ENCODE measurements at places on chromosomes 7 and 10. TPM values are rescaled to one million over a fixed set of nuclear protein-coding genes. Genes with fewer than 3 reads are reported as not detected.

NEURL1 gene
- total RNA-seq = 2.2 TPM

GLI3 gene
- total RNA-seq = not detected

RAMP3 gene
- 0.14 TPM for total RNA-seq

MSS51 gene
- 2.6 TPM for total RNA-seq

NPC1L1 gene
- not detected for total RNA-seq

PLXDC2 gene
- not detected for total RNA-seq

ABCB1 gene
- total RNA-seq = 1.9 TPM

YAE1 gene
- total RNA-seq = 11.9 TPM

SLC26A3 gene
- not detected for total RNA-seq

GNGT1 gene
- total RNA-seq = not detected

TRIP6 gene
- total RNA-seq = 38.5 TPM

RNF32 gene
- total RNA-seq = 3.4 TPM

RBM20 gene
- not detected for total RNA-seq

CDK14 gene
- total RNA-seq = 2.1 TPM

WDR86 gene
- total RNA-seq = not detected

SEC31B gene
- 57.4 TPM for total RNA-seq

TMEM139 gene
- 1.1 TPM for total RNA-seq

IDI2 gene
- not detected for total RNA-seq

MYH16 gene
- total RNA-seq = not detected

FGL2 gene
- total RNA-seq = 1.1 TPM

NEUROD6 gene
- total RNA-seq = not detected

OPN4 gene
- not detected for total RNA-seq

OR2A12 gene
- total RNA-seq = not detected

NAMPT gene
- total RNA-seq = 379 TPM

RBP4 gene
- not detected for total RNA-seq

PDSS1 gene
- total RNA-seq = 27.9 TPM

VAX1 gene
- total RNA-seq = not detected

ITPRIP gene
- 17.1 TPM for total RNA-seq

GRID2IP gene
- total RNA-seq = 0.18 TPM

VGF gene
- total RNA-seq = 0.41 TPM

AKR1D1 gene
- total RNA-seq = not detected

FAM180A gene
- not detected for total RNA-seq

CCDC172 gene
- total RNA-seq = not detected

GPC2 gene
- 7.8 TPM for total RNA-seq

CDC14C gene
- not detected for total RNA-seq

CALN1 gene
- not detected for total RNA-seq

GPR141 gene
- total RNA-seq = not detected

NXPH1 gene
- total RNA-seq = not detected

PTEN gene
- total RNA-seq = 48.5 TPM

TMEM176A gene
- not detected for total RNA-seq
